ENCODE measurements at places on chromosomes 3 and 15.

- DNase-seq = no peak
These were observed 123.3 kb downstream of the MYLK start for GRCh38 chr3:123760817-123761216.

DNA sequence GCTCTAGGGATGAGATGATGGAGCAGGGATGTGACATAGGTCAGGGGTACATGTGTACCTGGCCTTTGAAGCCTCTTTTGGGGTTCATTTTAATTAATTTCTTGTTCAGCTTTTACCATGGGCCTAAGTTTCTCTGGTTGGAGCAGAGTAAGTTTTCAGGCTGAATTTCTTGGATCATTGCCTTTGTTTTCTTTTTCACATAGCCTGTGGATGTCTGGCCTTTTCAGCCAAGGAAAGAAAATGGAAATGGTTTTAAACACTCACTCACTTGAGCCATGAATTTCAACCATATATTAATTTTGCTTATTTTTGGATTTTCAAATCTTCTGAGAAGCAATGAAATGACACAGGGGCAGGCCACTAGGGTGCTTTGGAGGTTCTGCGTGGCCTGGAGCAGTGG lies 30.2 kb downstream of the CACNA1D start:
- DNase-seq = no peak

GRCh38 chr3:115146032-115146417 lies 1.1 kb downstream of the ZBTB20 start:
- peak; percentile 71 for DNase-seq

DNA sequence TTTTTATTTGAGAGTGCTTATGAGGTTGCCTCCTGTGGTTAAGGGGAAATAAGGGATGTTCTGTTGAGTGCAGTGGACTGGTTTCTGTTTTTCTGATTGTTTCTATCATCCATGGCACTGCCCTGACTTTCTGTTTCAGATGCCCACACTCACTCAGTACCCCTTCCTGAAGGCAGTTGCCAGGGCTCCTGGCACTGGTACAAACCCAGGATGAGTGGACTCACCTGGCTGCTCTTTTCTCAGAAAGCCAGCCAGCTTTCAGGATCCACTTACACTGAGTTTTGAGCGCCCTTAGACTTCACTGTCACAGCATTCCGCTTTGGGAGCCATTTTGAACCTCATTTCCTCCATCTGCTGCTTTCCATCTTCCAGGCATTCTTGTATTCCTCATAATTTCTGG lies 55.9 kb upstream of the ADAMTSL3 start:
- DNase-seq = no peak

DNA sequence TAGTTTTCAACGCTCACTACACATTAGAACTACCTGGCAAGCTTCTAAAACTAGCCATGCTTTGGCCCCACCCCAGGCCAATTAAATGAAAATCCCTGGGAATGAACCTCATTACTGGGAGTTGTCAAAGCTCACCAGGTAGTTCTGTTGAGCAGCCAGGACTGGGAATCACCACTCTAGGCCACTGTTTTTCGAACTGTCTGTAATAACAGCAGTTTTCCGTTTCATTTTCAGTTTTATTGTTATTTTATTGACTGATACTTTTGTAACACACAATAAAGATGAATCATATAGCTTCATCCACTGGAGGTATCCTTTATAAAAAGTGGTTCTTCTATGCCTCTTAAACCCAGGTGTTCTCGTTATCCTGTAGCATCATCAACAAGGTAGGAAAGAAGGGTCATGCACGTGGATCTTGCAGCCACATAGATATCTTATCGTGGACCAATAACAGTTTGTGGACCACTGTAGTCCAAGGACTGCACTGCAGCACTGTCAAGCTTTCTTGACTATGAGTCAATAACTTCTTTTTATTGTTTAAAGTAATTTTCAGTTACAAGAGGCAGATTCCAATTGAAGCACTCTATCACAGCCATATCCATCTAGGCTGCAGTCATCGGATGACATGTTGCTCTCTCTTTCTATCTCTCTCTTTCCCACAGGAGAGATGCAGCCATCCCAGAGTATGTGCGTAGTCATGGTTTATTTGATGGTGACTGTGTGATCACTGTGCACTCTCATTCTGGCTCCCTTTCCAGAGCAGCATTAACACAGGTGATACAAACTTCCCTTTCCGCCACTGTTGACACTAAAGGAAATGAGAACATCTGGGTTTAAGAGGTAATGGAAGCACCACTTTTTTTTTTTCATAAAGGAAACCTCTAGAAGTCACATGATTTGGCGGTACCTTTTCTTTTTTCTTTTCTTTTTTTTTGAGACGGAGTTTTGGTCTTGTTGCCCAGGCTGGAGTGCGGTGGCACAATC lies 39.0 kb upstream of the BLM start:
- peak; percentile 30 for DNase-seq

DNA sequence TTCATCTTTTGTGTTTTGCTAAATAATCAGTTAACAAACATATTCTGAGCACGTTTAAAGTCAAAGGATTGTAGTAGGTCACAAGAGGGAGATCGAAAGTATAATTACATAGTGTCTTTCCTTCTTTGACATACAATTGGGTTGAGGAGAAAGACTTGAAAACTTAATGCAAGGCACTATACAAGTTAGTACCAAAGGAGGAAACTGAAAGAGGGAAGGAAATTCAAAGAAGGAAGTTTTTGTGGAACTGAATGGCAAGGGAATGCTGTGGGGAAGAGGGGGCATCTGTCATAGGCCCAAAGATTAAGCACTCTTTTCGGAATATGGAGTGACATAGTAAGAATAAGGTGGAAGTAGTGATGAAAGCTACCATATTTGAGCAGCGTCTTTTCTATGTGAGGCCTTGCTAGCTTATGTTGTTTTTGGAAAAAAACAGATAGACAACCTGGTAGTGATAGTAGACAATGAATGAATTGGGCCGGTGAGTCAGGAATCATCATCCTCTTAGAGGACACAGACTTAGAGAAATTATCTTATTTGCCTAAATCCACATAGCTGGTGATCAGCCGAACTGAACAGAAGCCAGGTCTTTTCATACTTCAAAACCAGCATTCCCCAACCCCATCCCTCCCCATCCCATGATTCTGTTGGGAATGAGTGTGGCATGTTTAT lies 10.2 kb downstream of the MBNL1 start:
- DNase-seq = no peak

GRCh38 chr3:64443546-64444381 lies 218.5 kb upstream of the PRICKLE2 start:
- no peak for DNase-seq

- DNase-seq = no peak
These were observed 621.8 kb downstream of the MECOM start for GRCh38 chr3:169041677-169042171.

GRCh38 chr3:17092583-17092933 lies 207.8 kb downstream of the PLCL2 start:
- DNase-seq = no peak

DNA sequence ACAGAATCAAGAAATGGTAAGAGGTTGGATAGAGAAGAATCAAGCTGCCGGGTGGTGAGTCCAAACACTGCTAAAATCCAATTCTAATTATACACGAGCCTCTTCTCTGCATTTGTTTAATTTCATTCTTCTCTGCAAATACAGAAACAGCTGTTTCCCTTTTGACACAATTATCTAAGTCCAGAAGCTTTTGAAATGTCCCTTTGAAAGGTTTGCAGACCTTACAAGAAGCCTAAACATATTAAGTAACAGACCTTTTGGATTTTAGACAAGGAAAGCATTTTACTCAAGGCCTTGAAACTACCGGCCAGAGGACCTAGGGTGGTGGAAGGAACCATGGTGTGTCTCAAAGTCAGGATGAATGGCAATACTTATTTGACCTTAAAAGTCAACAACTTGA lies 403.8 kb upstream of the ADAMTS9 start:
- no peak for DNase-seq

GRCh38 chr3:177822681-177823096 lies 625.4 kb upstream of the TBL1XR1 start:
- no peak for DNase-seq

DNA sequence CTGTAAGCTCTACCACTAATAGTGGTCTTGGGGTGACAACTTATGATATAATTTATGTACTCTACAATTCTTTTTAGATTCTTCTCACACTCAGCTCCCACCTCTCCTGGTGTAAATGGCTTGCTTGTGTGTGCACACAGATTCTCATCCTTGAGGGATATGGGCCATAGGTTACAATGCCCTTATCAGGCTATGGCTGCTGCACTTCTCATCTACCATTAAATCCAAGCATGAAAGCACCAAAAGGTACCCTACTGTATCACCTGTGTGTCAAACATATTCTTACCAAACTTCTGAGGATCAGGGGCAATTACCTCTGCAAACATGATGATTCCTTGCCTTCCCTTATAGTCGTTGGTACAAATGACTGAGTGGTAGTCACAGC lies 891.9 kb downstream of the SQOR start:
- DNase-seq = no peak

DNA sequence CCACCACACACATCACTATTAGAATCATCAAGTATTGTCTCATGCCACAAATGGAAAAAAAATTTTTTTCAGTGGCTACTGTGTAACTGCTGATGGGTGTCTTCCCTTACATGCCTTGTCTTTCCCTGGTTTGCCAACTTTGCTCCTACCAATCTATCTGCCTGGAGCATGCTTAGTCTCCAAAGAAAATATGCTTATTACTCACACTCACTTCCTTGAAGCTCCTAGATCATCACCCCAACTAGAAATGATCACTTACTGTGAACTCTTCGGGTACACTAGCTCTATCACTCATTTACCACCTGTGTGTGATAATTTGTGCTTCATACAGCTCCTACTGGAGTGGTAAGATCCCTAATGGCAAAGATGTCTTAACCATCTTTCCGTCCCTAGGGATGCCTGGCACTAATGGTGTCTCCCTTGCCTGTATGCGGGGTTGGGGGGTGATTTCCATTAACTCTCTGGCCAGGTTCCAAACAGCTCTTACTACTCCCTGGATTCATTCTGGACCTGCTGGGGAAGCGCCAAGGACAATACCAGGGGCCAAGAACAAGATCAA lies 799 bp downstream of the VPS33B start:
- no peak for DNase-seq

GRCh38 chr3:95798628-95799027 lies 1015.8 kb upstream of the EPHA6 start:
- DNase-seq = no peak

GRCh38 chr15:69392352-69392751 lies 21.8 kb upstream of the KIF23 start:
- no peak for DNase-seq

All from CD4-positive, alpha-beta T cell treated with Interleukin-12 subunit alpha and Interleukin-12 subunit beta, for 1 hour (primary cell).